ENCODE measurements at places on chromosomes 1 and 21. TPM values are rescaled to one million over a fixed set of nuclear protein-coding genes. Genes with fewer than 3 reads are reported as not detected.

DNA sequence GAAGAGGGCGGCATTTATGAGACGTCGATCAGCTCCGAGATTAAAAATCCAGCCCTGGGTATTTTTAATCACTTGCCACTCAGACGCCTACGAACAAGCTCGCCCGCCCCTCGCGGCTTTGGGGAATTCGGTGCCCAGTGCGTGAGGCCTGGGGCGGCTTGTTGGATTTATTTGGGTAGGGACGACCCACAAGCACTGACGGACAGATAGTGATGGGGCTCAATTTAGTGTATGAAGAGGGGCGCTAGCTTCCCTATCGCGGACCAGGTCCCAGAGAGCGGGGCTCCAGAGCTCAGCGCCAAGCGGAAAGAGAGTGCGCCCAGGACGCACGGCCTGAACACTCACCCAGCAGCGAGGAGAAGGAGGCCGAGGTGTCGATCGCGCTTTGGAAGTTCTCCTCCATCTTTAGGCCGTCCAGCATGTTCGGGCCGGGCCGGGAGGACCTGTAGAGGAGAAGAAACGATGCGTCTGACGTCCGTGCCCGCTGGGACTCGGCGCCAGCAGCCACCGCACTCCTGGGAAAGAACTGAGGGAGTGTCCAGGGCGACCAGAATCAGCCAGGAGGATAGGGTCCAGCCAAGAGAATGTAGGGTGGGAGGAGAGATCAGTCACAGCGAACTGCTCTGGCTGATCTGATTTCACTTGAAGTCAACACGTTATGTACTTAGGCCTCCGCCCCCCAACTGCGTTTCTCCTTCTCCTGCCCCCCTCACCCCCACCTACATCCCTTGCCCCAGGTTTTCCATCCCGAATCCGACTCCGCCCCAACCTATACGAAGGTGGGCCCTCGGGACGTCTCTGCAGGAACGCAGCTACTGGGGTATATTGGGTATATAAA lies 1.2 kb downstream of the LMX1A start:
- H3K27ac ChIP-seq: no peak overlapping the region
- H3K4me3 ChIP-seq: no peak overlapping the region
- H3K4me1 ChIP-seq: peaks cover 5% of the 10 kb centered on the region
- no peak for DNase-seq
- no peaks in the 10 kb centered on the region for H3K36me3 ChIP-seq
- H3K27me3 ChIP-seq: peaks cover 71% of the 10 kb centered on the region

- no peak overlapping the region for H3K4me3 ChIP-seq
- H3K36me3 ChIP-seq: no peaks in the 10 kb centered on the region
- H3K27ac ChIP-seq: no peak overlapping the region
- no peaks in the 10 kb centered on the region for H3K4me1 ChIP-seq
Measured at GRCh38 chr21:25328736-25329135, 278.5 kb downstream of the MRPL39 start.

- no peak overlapping the region for H3K4me3 ChIP-seq
- H3K36me3 ChIP-seq: peaks cover 2% of the 10 kb centered on the region
- H3K4me1 ChIP-seq: peaks cover 10% of the 10 kb centered on the region
- H3K27me3 ChIP-seq: no peaks in the 10 kb centered on the region
- DNase-seq: peak; percentile 75
Measured at GRCh38 chr1:44237721-44238457, 24.6 kb downstream of the DMAP1 start.

DNA sequence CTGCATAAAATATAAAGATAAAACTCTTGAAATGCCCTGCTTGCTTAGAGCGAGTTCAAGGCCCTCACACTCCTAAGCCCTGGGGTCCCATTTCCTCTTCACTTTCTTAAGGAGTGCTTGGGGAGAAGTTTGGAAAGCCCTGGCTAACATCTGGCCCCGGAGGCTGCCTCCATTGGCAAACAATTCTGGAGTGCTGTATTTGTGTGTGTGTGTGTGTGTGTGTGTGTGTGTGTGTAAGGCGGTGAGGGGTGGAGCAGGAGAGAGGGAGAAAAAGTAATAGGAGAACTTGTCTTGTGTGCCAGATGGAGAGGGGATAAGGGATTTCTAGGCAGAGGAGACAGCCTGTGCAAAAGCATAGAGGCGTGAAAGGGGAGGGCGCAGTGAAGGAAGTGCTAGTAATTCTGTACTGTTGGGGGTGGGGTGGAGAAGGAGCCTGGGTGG lies 578 bp upstream of the TRIM62 start:
- no peak for DNase-seq
- peaks cover 9% of the 10 kb centered on the region for H3K27me3 ChIP-seq
- no peaks in the 10 kb centered on the region for H3K36me3 ChIP-seq
- H3K27ac ChIP-seq: no peak overlapping the region
- H3K4me1 ChIP-seq: peaks cover 21% of the 10 kb centered on the region

Gene DNAI4
- total RNA-seq: 1.7 TPM

Gene CELA2A
- total RNA-seq: not detected

Data from activated CD8-positive, alpha-beta T cell treated with anti-CD3 and anti-CD28 coated beads for 36 hours (primary cell).